Astrocyte (in vitro differentiated cells and primary cell): ENCODE measurements at places on chromosomes 12 and 14. TPM values are rescaled to one million over a fixed set of nuclear protein-coding genes. Genes with fewer than 3 reads are reported as not detected.

GRCh38 chr14:74584951-74585350 is 27.1 kb downstream of the LTBP2 start:
- no peaks in the 10 kb centered on the region for H3K27me3 ChIP-seq
- DNase-seq = no peak
- H3K4me1 ChIP-seq = peaks cover 31% of the 10 kb centered on the region
- peaks cover 14% of the 10 kb centered on the region for H3K36me3 ChIP-seq
- no peak overlapping the region for H3K27ac ChIP-seq

GRCh38 chr12:46832130-46832704 is 6.4 kb upstream of the SLC38A4 start:
- DNase-seq = no peak
- no peaks in the 10 kb centered on the region for H3K36me3 ChIP-seq
- no peak overlapping the region for H3K27ac ChIP-seq
- peaks cover 48% of the 10 kb centered on the region for H3K27me3 ChIP-seq

DNA sequence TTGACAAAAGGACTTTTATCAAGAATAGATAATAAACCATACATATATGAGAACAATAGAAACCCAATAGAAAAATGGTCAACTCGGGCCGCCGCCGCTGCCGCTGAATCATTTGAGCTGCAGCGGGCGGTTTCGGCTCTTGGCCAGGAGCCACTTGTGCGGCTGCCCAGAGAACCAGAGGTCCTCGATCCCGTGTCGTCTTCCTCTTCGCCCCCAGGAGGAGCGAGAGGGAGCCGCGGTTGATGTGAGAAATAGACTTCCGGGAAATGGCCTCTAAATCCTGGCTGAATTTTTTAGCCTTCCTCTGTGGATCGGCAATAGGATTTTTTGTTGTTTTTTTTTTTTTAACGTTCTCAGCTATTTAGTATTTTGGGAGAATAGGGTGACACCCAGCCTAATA is 44.8 kb downstream of the CPSF6 start:
- peak; percentile 56 for DNase-seq
- H3K36me3 ChIP-seq = no peaks in the 10 kb centered on the region
- no peak overlapping the region for H3K27ac ChIP-seq
- H3K27me3 ChIP-seq = no peaks in the 10 kb centered on the region

- H3K4me1 ChIP-seq = peaks cover 5% of the 10 kb centered on the region
- no peak overlapping the region for H3K27ac ChIP-seq
- H3K4me3 ChIP-seq = no peak overlapping the region
- no peaks in the 10 kb centered on the region for H3K27me3 ChIP-seq
Measured at GRCh38 chr12:93748672-93749383, 71.7 kb downstream of the CRADD start.

DNA sequence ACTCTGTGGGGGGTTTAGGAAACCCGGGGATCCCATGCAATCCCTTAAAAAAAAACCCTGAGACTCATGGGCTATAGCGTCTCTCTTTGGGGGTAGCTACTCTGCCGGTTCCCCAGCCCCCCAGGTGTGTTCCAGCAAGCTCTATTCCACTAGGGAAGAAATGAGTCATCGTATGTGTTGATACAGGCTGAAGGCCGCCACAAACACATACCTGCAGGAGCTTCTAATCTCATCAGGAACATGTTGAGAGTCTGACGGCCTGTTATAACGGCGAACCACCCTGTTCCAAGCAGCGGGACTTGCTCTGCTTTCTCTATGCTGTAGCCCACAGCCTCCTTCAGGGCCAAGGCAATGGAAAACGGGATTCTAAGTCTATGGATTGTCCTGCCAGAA is 977 bp upstream of the KRT5 start:
- H3K27me3 ChIP-seq = peaks cover 20% of the 10 kb centered on the region
- H3K36me3 ChIP-seq = no peaks in the 10 kb centered on the region
- H3K4me3 ChIP-seq = no peak overlapping the region
- no peaks in the 10 kb centered on the region for H3K4me1 ChIP-seq
- DNase-seq = peak; percentile 62

DNA sequence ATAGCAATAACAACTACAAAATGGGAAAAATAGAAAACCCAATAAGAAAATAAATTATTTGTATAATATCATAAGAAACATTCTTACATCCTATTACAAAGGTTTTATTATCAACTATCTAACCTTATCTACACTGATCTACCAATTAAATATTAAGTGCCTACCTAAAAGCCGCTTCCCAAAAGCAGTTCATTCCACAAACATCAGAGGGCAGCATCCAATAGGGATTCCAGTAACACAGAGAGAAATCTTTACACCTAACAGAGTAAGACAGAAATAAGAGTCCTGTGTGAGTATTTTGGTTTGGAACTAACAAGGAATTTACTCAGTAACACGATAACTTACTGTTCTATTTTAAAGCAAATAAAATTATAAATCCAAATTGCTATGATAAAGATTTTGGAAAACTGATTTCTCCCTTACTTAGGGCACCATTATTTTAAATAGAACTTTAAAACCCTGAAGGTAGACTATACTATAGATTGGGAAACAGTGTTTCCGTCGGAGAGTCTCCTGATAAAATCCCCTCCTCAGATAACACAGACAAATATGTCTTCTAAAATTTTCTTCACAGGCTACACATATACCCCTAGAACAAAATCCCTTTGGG is 15.0 kb downstream of the GXYLT1 start:
- peaks cover 18% of the 10 kb centered on the region for H3K4me1 ChIP-seq
- no peak overlapping the region for H3K4me3 ChIP-seq
- peak overlapping the region; percentile 90 for H3K27ac ChIP-seq
- no peaks in the 10 kb centered on the region for H3K36me3 ChIP-seq

GRCh38 chr14:59161561-59162175 is 26.8 kb upstream of the DAAM1 start:
- no peaks in the 10 kb centered on the region for H3K27me3 ChIP-seq
- H3K4me3 ChIP-seq = peak overlapping the region; percentile 54
- H3K27ac ChIP-seq = peak overlapping the region; percentile 88
- no peaks in the 10 kb centered on the region for H3K36me3 ChIP-seq

- H3K27ac ChIP-seq = no peak overlapping the region
- peaks cover 14% of the 10 kb centered on the region for H3K36me3 ChIP-seq
- H3K4me3 ChIP-seq = no peak overlapping the region
Measured at GRCh38 chr14:22610931-22611330, 12.8 kb downstream of the ABHD4 start.

GRCh38 chr14:33602396-33602795 is 348.5 kb downstream of the EGLN3 start:
- H3K4me1 ChIP-seq = peaks cover 3% of the 10 kb centered on the region
- DNase-seq = peak; percentile 45
- H3K27ac ChIP-seq = no peak overlapping the region
- no peak overlapping the region for H3K4me3 ChIP-seq
- no peaks in the 10 kb centered on the region for H3K27me3 ChIP-seq

DNA sequence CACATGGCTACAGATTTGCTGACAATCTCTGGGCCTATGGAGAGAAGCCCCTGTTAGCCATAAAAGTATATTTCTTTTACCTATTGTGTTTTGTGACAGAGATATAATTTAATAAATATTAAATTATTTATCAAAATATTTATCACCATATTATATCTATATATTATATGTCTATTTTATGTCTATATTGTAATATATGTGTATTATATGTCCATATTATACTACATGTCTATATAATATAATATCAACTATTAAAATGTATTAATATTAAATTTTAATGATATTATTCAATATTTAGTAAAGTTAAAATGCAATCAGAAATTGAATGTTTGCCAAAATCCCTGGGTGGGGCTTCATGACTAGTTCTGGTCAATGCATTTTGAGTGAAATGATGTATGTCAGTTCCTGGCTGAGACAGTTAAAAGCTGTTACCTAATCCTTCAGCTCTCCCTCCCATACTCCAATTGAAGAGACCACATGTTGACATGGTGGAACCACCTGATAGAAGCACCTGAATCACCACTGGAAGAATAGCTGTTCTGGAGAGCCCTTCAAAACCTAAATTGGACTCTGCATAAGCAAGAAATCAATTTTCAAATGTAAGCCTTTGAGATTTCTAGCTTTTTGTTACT is 357.3 kb upstream of the DDHD1 start:
- H3K36me3 ChIP-seq = no peaks in the 10 kb centered on the region
- H3K27me3 ChIP-seq = no peaks in the 10 kb centered on the region
- H3K27ac ChIP-seq = no peak overlapping the region

DNA sequence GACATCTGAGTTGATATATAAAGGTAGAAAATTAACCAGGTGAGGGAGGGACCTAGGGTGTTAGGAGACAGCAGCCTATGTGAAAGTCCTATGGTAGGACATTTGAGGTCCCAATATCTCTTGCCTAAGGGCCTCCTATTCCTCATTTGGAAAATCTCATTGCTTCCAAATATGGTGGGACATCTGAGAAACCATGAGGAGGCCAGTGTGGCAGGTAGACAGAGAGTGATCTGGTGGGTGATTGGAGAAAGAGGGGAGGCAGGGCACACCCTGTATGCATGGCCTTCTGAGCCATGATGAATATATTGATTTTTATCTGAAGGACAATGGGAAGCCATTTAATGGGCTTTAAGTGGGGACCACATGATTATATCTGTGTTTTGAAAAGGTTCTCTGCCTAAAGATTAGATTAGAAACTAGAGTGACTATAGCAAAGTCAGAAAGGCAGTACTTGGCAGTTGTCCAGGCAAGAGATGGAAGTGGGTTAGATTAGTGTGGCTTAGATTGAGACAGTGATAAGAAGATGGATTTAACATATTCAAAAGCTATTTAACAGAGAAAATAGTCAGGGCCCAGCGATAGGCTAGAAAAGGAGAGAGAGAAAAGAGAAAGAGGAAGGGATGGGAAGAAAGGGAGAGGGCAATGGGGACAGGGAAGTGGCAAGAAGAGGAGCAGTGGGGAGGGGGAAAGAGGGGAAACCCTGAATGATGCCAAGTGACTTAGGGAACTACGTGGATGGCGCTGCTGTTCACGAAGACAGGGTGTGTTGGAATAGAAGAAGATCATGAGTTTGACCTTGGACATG is 237.2 kb upstream of the SRRM4 start:
- no peak for DNase-seq
- no peak overlapping the region for H3K27ac ChIP-seq
- H3K4me3 ChIP-seq = no peak overlapping the region
- no peaks in the 10 kb centered on the region for H3K36me3 ChIP-seq
- H3K27me3 ChIP-seq = no peaks in the 10 kb centered on the region

- DNase-seq = no peak
- no peaks in the 10 kb centered on the region for H3K36me3 ChIP-seq
- H3K4me1 ChIP-seq = no peaks in the 10 kb centered on the region
- no peaks in the 10 kb centered on the region for H3K27me3 ChIP-seq
- no peak overlapping the region for H3K27ac ChIP-seq
- no peak overlapping the region for H3K4me3 ChIP-seq
Measured at GRCh38 chr14:20866194-20866593, 25.0 kb upstream of the RNASE3 start.

DNA sequence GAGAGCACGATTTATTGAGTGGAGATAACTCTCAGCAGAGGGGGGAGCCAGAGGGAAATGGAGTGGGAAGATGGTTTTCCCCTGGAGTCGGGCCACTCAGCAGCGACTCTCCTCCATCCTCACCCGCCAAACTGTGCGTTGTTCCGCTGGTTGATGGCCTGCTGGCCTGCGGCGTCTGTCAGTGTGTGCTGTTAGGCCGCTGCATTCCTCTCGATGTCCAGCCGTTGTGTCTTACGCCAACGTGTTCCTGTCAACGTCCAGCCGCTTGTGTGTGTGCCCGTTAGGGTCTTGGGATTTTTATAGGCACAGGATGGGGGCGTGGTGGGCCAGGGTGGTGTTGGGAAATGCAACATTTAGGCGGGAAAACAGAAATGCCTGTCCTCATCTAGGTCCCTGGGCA is 69.2 kb downstream of the PTPRQ start:
- no peak overlapping the region for H3K27ac ChIP-seq
- DNase-seq = no peak
- no peaks in the 10 kb centered on the region for H3K4me1 ChIP-seq
- H3K4me3 ChIP-seq = no peak overlapping the region
- H3K36me3 ChIP-seq = no peaks in the 10 kb centered on the region

- peak within 1 kb of the TSS; percentile 61 for H3K4me3 ChIP-seq
- DNase-seq = no peak
- no peaks in the 10 kb centered on the region for H3K36me3 ChIP-seq
- H3K27me3 ChIP-seq = no peaks in the 10 kb centered on the region
- peaks cover 14% of the 10 kb centered on the region for H3K4me1 ChIP-seq
Measured at GRCh38 chr12:57611108-57611826, at the start of gene ARHGEF25. Gene ARHGEF25 (plus strand): TSS chr12:57611435. CDS start chr12:57611895, 460 bp downstream.

DNA sequence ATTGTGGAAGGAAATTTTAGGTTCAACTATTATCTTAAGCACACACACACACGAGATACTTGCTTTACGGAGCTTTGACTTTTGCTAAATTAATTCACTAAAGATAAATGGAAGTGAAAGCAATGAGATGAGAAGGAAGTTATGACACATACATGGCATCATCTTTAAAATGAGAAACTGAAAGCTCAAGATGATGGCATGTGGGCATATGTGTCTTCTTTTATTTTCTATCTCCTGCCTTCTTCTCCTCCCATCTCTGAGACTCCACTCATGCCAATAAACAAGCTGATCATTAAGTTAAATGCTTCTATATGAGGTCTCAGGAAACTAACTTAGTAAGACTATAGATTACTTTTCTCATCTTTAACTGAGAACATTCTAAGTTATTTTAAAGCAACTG is 216.7 kb downstream of the MED13L start:
- no peak overlapping the region for H3K4me3 ChIP-seq
- no peaks in the 10 kb centered on the region for H3K27me3 ChIP-seq
- no peak for DNase-seq
- H3K4me1 ChIP-seq = no peaks in the 10 kb centered on the region
- H3K36me3 ChIP-seq = no peaks in the 10 kb centered on the region
- H3K27ac ChIP-seq = no peak overlapping the region

DNA sequence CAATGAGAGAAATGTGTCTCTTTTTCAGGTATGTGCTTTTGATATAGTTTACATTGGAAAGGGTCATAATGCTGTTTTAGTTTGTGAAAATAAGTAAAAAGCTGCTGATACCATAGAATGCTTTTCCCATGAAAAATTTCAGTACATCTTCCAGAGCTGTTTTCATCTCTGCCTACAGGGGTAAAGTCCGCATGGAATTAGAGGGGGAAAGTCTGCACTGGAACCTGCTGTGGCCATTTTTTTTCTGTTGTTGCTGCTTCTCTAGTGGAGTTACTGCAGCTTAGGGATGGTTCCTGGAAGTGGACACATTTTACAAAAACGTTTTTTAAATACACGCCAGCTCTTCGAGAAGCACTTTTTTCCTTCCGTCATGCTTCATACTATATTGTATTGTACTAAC is 81.3 kb downstream of the VEZT start:
- no peak overlapping the region for H3K4me3 ChIP-seq
- H3K36me3 ChIP-seq = peaks cover 9% of the 10 kb centered on the region
- H3K27me3 ChIP-seq = no peaks in the 10 kb centered on the region
- peaks cover 5% of the 10 kb centered on the region for H3K4me1 ChIP-seq

Gene WNT5B
- total RNA-seq = 110 TPM in 2 replicates

Gene NKX2-1
- not detected in 2 replicates for total RNA-seq

Gene NEUROD4
- total RNA-seq = not detected in 2 replicates

Gene LBHD2
- total RNA-seq = not detected in 2 replicates

Gene ALG10
- 5.5 and 7.0 TPM in 2 replicates for total RNA-seq

Gene FAM186B
- 0.57 and 0.60 TPM in 2 replicates for total RNA-seq

Gene TCL1B
- not detected in 2 replicates for total RNA-seq

Gene MMP19
- 3.6 and 4.7 TPM in 2 replicates for total RNA-seq

Gene TPPP2
- total RNA-seq = not detected in 2 replicates

Gene SLCO1B1
- not detected in 2 replicates for total RNA-seq
